ENCODE measurements at places on chromosomes 13 and 19.

DNA sequence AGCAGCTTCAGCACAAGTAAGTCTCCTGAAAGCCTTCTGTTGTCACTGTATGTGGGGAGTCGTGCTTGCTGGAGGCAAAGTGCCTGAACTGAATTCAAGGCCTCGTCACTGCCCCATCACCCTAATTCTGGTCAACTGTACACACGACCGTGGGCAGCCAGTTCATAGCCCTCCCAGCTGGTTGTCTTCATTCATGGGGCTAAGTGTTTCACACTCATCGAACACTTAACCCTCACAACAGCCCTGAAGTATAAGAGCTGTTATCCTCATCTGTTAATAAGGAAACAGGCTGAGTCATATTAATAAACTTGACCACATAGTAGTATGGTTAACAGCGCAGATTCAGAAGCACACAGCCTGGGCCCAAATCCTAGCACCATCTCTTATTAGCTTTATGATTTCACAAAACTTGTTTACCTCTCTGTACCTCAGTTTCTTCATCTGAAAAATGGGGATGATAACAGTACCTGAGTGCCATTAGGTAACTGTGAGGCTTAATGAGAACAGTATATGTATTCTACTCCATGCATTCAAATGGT, 66.7 kb downstream of the CDADC1 start:
- no peak for DNase-seq

- DNase-seq, result no peak
Observed at GRCh38 chr19:726993-727956, 18.5 kb downstream of the PALM start.

DNA sequence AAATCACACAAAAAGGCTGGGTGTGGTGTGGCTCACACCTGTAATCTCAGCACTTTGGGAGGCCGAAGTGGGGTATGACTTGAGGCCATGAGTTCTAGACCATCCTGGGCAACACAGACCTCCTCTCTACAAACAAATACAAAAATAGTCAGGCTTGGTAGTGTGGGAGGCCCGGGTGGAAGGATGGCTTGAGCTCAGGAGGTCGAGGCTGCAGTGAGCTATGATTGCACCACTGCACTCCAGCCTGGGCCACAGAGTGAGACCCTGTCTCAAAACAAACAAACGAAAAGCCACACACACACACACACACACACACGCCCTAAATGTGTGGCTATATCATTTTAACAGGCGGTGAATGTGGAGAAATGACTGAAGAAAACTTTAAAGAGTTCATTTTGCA, 904 bp upstream of the ZNF557 start:
- no peak for DNase-seq

GRCh38 chr19:7851623-7852500, 21.8 kb downstream of the EVI5L start:
- no peak for DNase-seq

GRCh38 chr13:100646030-100646673, 28.4 kb downstream of the TMTC4 start:
- DNase-seq, result peak; percentile 9

DNA sequence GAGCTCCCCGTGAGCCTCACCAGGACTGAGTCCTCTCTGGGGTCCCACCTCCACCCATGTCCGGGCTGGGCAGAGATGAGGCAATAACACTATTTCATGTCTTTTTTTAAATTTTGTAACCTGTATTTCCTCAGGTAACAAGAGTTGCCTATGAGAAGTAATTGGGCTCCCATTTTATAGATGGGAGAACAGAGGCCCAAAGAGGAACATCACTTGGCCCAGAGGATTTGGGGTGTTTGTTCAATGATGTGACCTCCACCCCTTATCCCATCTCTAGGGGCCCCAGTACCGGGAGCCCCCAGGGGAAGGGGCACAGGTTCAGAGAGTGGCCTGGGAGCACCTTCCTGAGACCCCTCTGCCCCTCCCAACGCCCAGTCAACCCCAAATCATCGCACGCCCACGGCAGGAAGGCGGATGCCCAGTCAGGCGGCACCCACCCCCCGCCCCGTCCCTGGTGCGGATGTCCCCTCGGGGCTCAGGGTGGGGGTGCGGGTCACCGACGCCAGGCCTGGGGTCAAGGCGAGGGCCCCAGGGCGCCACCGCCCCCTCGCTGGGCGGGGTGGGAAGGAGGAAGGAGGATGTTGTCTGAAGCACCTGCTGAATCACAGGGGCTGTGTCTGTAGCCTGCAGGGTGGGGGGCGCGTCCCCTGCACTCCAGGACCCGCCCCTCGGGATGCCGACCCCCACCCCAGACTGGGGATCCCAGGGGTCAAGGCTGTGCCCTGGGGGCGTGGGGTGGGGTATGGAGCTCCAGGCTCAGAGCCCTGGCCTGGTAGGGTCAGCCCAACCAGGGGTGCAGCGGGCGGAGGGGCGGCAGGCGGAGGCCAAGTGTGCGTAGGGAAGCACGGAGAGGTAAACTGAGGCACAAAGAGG, 9.0 kb upstream of the CIRBP start:
- DNase-seq, result no peak

DNA sequence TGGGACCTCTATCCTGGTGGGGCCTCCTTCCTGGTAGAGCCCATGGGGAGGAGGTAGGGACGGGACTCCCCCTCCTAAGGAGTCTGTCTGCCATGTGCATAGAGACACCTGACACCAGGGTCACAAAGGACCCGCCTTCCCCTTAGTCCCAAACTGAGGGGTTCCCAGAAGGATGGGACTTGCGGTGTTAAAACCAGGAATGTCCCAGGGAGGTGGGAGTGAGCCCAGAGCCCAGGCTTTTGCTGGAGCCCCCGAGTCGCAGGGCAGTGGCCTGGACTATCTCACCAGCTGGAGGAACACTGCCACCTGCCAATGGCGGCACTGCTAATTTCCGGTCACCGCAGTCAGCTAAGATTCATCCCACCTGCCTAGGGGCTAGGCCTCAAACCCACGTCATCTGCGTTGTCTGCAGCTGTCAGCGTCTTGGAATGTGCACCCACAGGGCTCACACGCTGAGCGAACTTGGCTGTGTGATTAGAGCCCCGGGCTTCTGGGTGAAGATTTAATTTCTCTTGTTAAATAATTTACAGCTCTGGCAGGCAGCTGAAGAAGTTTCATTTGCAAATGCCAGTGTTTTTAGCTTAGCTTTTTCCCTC, 31.9 kb upstream of the ATP11A start:
- no peak for DNase-seq

DNA sequence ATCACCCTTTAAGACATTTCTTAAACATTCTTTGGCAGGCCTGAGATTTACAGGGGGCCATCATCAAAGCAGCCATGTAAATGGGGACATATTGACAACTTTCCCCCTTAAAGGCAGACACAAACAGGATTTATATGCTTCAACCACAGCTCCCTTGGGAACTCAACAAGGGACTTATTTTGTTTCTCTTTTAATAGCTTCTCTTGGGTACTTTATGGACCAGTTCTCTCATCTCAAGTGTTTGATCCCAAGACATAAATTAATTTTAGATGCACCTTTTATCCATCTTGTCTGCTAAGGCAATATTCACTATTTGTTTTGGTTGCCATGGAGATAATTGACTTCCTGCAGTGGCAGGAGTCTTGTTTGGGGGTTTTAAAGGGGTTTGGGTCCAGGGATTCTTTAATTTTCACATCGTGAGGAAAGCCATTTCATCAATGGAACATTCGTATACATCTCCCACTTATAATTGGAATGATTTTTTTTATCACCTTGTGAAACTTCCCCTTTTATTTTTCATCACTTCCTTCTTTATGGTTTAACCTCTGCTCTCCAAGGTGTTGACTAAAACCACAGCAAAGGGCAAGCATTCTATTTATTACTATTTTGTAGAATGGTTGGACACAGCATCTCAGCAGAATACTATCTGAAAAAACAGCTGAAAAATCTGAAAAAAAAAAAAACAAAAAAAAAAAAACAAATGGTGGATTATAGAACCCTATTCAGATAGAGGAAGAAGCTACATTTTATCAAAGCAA, 726.0 kb downstream of the DIAPH3 start:
- no peak for DNase-seq

DNA sequence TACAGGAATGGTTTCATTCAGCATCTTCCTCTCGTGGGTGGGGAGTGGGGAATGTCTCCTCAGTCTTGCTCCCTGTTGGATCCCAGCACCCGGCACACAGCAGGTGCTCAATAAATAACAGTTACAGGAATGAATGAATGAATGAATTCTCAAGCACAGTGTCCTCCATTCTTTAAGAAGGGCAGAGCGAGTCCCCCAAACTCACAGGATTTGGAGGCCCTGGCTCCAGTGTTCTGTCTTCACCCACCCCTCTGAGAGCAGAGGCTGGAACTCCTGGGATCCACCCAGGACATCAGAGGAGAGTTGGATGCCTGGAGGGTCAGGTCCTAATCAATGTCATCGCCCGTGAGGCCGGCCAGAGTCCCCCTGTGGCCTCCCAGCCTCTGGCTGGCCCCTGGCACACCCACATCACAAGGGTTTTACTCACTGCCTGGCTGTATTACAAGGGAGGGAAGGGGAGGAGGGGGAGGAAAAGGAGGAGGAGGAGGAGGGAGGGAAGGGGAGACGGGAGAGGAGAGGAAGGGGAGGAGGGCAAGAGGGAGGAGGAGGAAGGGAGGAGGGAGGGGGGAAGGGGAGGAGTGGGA, 8.7 kb upstream of the CREB3L3 start:
- no peak for DNase-seq

GRCh38 chr19:31299665-31300064, 49.6 kb downstream of the TSHZ3 start:
- no peak for DNase-seq

DNA sequence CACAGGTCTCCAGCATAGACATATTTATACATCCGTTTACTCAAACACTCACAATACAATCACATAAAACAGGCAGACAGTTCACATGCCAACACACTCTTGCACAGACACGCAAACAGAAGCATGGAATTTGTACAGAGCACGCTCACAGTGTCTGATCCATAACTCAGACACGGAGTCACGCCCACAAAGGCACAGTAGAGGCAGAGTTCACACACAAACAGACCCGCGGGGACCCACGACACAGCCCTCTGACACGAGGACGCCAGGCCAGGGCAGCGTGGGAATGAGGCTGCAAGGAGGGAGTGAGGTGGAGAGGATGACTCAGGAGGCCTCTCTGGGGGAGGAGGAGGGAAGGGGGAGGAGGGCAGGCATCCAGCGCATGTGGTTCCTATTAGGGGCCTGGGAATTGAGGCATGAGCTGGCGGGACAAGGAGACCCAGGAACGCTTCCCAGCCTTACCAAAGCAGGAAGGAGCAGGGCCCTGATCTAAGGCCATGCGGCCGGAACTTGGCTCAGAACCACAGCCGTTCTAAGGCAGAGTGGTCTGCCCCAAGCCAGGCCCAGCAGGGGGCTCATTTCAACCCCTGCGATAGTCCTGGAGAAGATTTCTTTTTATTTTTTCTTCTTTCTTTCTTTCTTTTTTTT, 9.1 kb upstream of the OLFM2 start:
- DNase-seq, result no peak

DNA sequence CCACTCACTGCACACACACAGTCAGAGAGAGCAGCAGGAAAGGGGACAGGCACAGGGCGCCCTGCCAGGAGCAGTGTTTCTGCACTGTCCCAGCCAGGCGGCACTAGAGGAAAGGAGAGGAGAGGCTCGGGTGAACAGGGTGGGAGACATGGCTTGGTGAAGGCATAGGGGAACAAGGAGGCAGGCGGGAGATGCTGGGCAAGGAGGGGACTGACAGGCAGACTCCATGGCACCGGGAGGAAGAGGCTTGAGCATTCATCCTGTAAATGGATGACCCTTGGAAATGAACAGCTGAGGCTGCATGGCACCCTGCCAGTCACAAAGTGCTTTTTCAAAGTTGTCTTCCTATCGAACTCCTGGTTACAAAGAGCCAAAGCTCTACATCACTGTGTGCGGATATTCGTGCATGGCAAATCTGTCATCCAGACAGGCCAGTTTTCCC, 22.4 kb downstream of the MED26 start:
- no peak for DNase-seq

DNA sequence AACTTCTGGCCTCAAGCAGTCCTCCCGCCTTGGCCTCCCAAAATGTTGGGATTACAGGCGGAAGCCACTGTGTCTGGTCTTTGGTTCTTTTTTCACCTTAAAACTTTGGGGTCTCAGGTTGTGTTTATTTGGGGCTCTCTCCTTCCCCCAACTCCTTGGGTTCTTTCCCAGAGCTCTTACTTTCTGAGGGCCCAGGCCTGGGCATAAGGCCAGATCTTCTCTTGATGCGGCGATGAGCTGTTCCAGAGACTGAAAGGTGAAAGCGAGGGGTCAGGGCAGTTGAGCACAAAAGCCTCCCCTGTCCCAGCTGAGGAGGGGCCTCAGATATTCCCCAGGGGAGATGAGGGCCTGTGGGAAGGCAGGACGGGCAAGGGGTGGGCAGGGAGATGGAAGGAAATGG, 7.1 kb downstream of the POLR1G start:
- no peak for DNase-seq

- no peak for DNase-seq
Observed at GRCh38 chr19:32318884-32319520, 26.4 kb upstream of the ZNF507 start.

DNA sequence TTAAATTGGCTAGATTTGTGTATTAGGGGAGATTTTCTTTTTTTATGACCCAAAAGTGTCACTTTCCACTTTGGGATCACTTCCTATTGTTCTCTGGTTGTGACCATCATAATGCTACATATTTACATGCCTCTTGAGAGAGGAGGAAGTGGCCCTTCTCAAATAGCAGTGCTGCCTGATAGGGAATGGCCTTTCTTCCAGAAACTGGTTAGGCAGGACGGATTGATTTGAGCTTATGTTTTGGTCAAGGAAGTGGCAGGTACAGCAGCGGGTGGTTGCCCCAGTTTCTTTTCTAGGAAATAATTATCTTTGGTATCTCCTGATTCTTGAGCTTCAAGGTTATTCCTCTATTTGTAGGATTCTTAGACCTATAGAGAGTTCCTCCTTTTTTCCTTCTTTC, 21.9 kb upstream of the WTIP start:
- no peak for DNase-seq

GRCh38 chr13:32472194-32472621, 44.3 kb upstream of the N4BP2L1 start:
- DNase-seq, result no peak

DNA sequence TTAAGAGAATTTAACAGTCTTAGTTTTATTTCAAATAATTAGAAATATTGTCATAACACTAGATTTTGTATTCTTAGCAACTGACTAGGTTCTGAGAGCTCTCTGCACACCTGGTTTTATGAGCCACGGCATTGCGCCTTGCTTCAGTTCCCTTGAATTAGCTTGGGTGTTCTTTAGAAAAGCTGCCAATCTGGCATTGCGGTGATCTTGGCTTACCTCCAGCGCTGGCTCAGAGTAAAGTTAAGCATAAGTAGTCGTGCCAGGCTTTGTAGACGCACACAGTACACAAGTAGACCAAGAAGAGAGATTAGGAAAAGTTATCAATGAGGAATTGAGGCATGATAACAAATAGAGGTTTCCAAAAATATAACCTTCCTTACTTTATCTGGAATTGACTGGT, 45.7 kb downstream of the TPP2 start:
- peak; percentile 71 for DNase-seq
